ENCODE measurements at places on chromosomes 2 and 18.

GRCh38 chr2:153287109-153287801, 191.3 kb downstream of the RPRM start:
- H3K27ac ChIP-seq: no peak overlapping the region
- no peaks in the 10 kb centered on the region for H3K36me3 ChIP-seq
- no peak for DNase-seq
- H3K27me3 ChIP-seq: no peaks in the 10 kb centered on the region
- no peak overlapping the region for H3K4me3 ChIP-seq

DNA sequence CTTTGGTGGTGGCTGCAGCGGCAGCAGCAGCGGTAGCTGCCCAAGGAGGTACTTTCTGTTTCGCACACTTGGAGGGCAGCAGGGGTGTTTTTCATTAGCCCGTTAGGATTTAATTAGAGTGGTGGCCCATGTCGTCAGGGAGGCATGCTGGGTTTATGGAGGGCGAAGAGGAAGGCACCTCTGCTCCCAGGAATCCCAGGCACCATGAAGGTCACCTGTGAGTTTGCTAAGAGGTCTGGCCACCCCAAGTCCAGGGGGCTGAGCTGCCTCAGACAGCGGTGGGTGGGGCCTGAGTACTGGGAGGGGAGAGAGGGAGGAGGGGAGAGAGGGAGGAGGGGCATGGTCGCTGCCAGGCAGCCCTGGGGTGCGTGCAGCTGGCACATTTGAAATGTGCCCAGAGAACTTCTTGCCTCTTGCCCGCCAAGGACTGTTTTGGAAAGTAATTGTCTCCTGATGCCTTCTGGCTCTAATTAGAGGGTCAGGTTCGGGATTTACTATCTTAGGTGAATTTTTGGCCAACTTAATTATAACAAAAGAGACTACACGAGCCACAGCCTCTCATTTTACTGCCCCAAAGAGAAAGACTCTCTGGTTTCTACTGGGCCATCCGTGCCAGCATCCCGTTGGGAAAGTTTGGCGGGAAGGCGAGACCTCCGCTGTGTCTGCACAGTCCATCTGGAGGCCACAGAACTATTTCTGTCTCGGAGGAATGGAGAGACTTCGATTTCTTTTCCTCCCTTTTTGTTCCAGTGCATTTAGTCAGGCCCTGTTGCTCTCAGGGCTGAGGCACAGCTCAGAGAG, 62.0 kb downstream of the GLI2 start:
- H3K27me3 ChIP-seq: no peaks in the 10 kb centered on the region

DNA sequence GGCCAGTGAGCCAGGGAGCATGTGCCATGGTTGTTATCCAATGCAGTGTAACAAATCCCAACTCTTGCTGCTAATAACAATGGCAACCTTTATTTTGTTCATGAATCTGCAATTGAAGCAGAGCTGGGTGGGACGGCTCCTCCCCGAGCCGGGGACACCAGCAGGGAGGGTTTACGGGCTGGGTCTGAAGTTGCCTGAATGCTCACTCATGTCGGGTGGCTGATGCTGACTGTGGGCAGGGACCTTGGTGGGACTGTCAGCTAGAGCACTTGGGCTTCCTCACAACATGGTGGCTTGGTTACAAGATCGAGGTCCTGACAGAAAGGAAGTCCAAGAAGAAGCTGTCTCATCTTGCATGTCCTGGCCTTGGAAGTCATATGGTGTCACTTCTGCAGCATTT, 264.5 kb downstream of the NDUFA10 start:
- no peak overlapping the region for H3K4me3 ChIP-seq
- H3K4me1 ChIP-seq: peaks cover 4% of the 10 kb centered on the region
- H3K27me3 ChIP-seq: no peaks in the 10 kb centered on the region
- no peaks in the 10 kb centered on the region for H3K36me3 ChIP-seq
- DNase-seq: no peak
- no peak overlapping the region for H3K27ac ChIP-seq

DNA sequence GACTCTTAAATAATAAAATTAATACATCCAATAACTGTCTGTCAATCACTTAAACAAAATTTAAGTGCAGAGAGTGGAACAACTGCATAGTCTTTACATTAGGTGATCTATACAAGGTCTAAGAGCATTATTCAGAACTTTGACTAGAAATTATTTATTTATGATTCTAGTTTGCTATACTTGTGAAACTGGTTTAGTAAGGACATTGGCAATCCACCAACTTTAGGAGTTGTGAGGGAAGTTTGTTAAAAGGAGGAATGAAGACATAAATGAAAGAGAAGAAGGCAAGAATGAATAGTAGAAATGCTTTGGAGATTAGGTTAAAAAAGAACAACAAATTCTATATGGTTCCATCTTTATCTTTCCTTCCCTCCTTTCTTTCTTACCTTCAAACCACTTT, 217.5 kb downstream of the GPD2 start:
- H3K27ac ChIP-seq: no peak overlapping the region
- H3K27me3 ChIP-seq: no peaks in the 10 kb centered on the region
- no peak overlapping the region for H3K4me3 ChIP-seq
- H3K4me1 ChIP-seq: no peaks in the 10 kb centered on the region
- no peaks in the 10 kb centered on the region for H3K36me3 ChIP-seq

GRCh38 chr2:165868211-165868610, 74.2 kb upstream of the GALNT3 start:
- DNase-seq: no peak
- H3K27me3 ChIP-seq: no peaks in the 10 kb centered on the region
- no peaks in the 10 kb centered on the region for H3K36me3 ChIP-seq
- H3K4me1 ChIP-seq: peaks cover 3% of the 10 kb centered on the region
- no peak overlapping the region for H3K27ac ChIP-seq

DNA sequence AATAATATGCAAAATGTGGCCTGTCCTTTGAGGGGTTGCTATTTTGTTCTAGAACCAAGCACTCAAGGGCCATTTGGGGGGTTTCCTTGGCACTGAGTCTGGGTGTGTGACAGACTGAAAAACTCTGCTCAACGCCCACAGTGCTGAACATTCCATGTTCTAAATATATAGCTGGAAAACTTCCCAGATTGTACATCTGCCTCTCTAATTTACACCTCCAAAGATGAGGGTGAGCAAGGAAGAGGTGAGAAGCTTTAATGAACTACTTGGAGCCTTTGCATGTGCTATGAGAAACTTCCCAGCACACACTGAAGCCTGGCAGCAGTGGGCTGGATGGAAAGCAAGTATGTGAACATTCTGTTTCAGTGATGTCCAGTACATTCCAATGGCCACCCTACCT, 296.7 kb upstream of the KCNH7 start:
- H3K27ac ChIP-seq: no peak overlapping the region
- no peaks in the 10 kb centered on the region for H3K27me3 ChIP-seq
- no peak overlapping the region for H3K4me3 ChIP-seq
- no peaks in the 10 kb centered on the region for H3K36me3 ChIP-seq
- no peaks in the 10 kb centered on the region for H3K4me1 ChIP-seq

GRCh38 chr18:52730972-52731619, 391.1 kb downstream of the DCC start:
- no peaks in the 10 kb centered on the region for H3K27me3 ChIP-seq
- no peak overlapping the region for H3K4me3 ChIP-seq
- no peak for DNase-seq
- H3K4me1 ChIP-seq: no peaks in the 10 kb centered on the region
- no peak overlapping the region for H3K27ac ChIP-seq

GRCh38 chr2:60577682-60578283, 24.3 kb upstream of the BCL11A start:
- H3K27ac ChIP-seq: no peak overlapping the region
- no peak for DNase-seq
- H3K36me3 ChIP-seq: no peaks in the 10 kb centered on the region
- H3K27me3 ChIP-seq: peaks cover 44% of the 10 kb centered on the region

- H3K4me1 ChIP-seq: no peaks in the 10 kb centered on the region
- H3K36me3 ChIP-seq: no peaks in the 10 kb centered on the region
- H3K27me3 ChIP-seq: peaks cover 4% of the 10 kb centered on the region
- no peak for DNase-seq
- H3K4me3 ChIP-seq: no peak overlapping the region
These were observed 474.8 kb downstream of the METTL4 start for GRCh38 chr18:2096551-2096950.

- no peak for DNase-seq
- no peaks in the 10 kb centered on the region for H3K36me3 ChIP-seq
- H3K27ac ChIP-seq: peak overlapping the region; percentile 51
- H3K27me3 ChIP-seq: peaks cover 6% of the 10 kb centered on the region
- H3K4me1 ChIP-seq: peaks cover 32% of the 10 kb centered on the region
These were observed 42.6 kb upstream of the HNRNPA3 start for GRCh38 chr2:177169810-177170514.

DNA sequence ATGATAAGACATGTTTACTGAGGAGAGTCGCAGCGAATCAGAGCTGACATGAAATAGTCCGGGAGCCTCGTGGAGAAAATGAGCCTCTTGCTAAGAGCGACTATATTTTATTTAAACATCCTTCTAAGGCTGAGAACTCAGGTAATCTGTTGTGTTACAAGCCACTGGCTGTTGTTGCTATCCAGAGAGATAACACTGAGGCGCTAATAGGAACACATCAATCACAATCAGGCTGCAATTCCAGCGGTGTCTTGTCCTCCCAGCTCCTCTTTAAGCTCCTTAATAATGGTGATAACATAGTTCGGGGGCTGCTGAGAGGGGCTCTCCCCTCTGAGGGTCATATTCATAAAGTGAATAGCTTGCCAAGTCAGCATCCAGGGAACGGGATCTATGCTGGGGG, 95.1 kb downstream of the INSIG2 start:
- H3K4me3 ChIP-seq: no peak overlapping the region
- no peaks in the 10 kb centered on the region for H3K27me3 ChIP-seq
- peaks cover 26% of the 10 kb centered on the region for H3K4me1 ChIP-seq
- DNase-seq: no peak
- peaks cover 2% of the 10 kb centered on the region for H3K36me3 ChIP-seq

DNA sequence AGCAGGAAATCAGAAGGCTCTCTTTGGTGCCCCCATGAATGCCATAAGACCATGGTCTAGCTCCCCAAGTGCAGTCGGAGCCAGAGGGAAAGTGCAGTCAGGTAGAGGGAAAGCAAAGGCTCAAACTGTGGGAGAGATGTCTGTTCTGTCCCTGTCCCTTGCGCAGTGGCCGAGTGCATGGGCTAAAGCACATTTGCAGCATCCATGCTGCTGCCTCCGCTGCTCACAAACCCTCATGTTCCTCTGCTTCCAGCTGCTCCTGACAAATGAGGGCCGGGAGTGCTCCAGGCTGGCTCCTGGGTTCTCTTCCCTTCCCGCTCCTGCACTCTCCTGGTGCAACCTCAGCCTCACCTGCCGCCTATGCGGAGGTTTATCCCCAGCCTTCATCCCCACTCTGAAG, 34.2 kb downstream of the SCTR start:
- H3K4me1 ChIP-seq: no peaks in the 10 kb centered on the region
- peaks cover 1% of the 10 kb centered on the region for H3K27me3 ChIP-seq
- DNase-seq: no peak
- H3K36me3 ChIP-seq: no peaks in the 10 kb centered on the region
